ENCODE measurements at places on chromosomes 2 and 18.

- DNase-seq = no peak
These were observed 198.4 kb downstream of the RBM43 start for GRCh38 chr2:151063271-151063670.

DNA sequence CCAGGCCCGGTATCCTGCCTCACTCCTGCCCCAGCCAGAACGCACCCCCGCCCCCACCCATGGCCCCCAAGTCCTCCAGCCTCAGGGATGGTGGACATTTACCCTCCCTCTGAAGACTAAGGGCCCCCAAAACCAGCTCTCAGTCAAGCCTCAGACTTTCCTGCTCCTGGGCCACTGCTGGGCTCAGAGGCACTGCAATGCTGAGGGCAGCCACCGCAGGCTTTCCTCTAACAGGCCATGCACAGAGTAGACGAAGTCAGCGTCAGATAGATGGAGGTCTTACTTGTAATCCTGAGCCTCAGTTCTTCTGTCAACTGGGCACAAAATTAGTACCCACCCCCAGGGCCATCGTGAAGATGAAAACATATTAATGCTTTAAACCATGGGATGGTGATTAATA, 92.6 kb downstream of the TTC32 start:
- no peak for DNase-seq

DNA sequence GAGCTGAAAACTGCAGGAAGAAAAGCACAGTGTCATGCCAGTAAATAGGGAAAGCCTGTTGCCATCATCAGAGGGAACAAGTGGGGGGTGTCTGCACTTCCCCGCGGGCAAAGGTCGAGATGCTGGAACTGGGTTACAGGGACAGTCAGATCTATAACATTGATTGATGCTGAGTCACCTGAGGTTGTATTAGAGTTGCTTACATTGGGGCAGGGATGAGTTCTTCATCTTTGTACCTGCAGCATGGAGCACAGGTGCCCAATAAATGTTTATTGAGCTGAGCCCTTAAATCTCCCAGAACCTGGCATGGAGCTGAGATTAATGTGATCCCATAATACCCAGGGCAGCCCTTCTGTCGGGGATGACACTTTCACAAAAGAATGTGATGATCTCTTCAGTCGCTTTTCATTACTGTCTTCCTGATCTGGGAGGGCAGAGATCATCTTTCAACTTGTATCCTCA, 5.9 kb upstream of the RNF152 start:
- DNase-seq = no peak

DNA sequence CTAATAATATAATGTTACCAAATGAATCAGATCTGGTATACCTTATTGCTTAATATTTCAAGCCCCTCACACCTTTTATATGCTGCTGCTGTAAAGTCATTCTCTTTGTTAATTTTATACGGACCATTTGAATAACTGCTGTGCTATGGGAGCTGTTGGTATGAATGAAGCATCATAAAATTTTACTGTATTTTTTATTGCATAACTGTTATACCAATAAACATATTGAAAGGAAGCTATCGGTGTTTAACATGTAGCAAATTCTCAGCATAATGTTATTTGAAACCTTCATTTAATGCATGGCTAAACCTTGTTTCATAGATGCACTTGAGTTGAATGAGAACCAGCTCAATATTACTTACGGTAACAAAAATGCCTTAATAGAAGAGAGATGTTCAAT, 1040.3 kb downstream of the SOCS6 start:
- DNase-seq = no peak

DNA sequence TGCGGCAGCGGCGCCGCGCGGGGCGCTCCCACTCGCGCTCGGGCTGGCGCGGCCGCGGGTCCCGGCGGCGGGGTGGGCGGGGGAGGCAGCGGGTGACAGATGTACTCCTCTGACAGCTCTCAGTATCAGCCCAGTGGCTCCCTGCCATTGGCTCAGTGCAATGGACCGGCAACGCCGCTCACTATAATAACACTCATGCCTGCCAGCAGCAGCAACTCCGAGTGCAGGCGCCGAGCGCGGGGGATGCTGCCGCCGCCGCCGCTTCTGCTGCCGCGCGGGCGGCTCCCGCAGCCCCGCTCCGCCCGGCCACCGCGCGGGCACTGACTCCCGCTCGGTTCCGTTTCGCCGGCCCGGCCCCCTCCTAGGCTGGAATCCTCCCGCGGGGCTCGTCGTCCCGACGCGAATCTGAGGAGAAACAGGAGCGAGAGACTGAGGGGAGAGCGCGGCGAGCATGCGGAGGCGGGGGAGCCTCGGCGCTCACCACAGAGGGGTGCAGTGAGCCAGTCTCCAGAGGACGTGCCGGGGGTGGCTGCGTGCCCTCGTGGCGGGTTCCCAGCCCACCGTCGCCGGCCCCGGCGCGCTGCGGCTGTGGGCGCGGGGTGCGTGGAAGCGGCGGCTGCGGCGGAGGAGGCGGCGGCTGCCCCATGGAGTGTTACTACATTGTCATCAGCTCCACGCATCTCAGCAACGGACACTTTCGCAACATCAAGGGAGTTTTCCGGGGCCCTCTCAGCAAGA, at the start of gene ZNF804A:
ZNF804A (plus strand) TSS at position 214 of the 738 bp plus-strand sequence; CDS start at position 645, 431 bp downstream.
- no peak for DNase-seq

Data from T-helper 2 cell (primary cell).